C1 segment of cervical spinal cord (tissue), 14 donors: ENCODE measurements at places on chromosomes 3 and 15.

- DNase-seq, result no peak
Measured at GRCh38 chr3:14512942-14513327, 27.2 kb downstream of the GRIP2 start.

DNA sequence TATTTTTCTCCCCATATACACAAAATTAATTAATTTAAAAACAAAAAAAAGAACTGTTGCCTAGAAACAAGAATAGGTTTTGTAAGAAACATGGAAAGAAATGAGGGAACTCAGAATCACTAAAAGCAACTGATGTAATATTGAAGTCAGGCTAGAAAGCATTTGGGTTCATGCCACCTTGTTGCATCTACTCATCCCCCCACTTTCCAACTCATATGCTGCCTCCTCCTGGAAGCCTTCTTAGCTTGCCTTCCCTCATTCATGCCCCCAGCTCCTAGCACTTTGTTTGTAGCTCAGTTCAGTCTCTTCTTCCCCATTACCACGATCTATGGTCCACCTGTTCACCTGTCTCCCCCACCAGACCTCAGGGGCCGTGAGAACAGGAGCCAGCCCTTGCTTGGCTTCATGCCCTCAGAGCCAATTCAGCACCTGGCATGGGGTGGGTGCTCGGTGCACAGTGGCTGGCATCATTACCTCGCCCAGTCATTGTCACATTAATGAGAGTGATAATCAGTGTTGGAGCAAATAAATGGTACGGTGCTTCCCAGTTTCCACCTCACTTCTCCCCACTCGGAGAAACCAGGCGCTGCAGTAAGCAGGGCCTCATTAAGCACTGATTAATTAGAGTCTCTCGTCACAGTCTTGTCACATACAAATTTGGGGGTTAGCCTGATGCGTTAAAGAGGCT, 62.4 kb upstream of the SLC6A1 start:
- DNase-seq, result no peak

- peak; percentile 46 for DNase-seq
Measured at GRCh38 chr15:63157891-63158431, 684 bp upstream of the RPS27L start.

DNA sequence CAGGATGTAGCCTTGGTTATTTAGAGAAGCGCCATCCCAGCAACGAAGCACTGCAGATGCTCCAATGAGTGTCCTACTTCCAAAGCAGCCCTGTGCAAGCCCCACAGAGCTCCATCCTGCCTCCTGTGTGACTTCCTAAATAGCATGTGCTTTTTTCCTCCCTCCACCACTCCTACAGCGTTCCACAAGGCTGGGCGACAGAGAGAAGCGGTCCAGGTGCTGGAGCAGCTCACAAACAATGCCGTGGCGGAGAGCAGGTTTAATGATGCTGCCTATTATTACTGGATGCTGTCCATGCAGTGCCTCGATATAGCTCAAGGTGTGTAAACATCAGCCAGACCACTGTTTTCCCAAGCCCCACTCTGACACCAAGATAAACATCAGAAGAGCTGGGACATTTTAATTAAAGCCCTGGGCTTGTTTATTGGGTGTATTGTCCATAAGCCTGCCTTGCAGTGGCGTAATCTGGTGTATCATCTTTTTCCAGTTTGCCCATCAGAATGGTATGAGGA, 22.2 kb upstream of the RHO start:
- no peak for DNase-seq

GRCh38 chr15:25778161-25778560, 85.0 kb downstream of the ATP10A start:
- no peak for DNase-seq

GRCh38 chr3:109114746-109115145, 3.2 kb downstream of the MORC1 start:
- no peak for DNase-seq

DNA sequence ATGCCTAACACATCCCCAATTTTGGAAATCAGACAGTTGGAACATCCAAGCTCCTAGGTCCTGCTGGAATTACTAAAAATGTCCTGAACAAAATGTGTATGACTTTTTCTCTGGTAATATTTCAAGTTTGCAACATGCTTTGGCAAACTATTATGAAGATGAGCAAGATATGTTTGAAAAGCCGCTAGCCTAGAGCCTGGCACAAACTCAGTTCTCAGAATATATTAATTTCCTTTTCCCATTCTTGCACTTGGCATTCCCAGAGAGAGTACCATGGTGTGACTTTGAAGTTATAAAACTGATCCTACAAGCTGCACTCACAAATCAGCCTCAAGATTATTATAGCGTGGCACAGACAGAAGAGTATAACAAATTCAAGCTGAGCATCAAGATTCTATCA, 1031.1 kb downstream of the NTRK3 start:
- DNase-seq, result no peak

- no peak for DNase-seq
Measured at GRCh38 chr3:163890661-163891060, 1187.6 kb downstream of the SI start.

DNA sequence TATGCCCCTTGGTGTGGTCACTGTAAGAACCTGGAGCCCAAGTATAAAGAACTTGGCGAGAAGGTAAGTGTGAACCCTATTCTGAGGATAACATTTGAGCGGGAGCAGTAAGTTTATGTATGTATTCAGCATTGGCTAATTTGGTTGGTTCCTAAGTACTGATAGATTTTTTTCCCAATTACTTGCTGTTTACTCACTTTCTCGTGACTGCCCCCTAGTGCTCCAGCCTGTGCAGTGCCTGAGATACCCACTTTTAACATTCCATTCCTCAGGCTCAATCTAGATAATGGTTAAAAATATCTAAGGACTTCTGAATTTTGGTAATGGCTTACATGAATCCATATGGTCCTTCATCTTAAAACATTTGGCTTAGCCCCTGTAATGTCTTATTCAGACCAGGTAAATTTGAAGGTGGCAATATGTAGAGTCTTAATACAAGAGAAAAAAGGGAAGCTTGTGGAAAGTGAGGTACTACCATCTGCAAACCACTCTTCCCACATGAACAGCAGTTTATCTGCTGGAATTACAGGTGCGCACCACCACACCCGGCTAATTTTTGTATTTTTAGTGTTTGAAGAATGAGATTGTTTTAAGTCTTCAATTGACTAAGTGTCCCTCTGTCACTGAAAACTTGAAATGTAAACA, 7.1 kb downstream of the ELL3 start:
- DNase-seq, result no peak

GRCh38 chr3:193716150-193716549, 123.1 kb downstream of the OPA1 start:
- DNase-seq, result no peak

GRCh38 chr3:61136191-61136590, 115.1 kb downstream of the FHIT start:
- no peak for DNase-seq

DNA sequence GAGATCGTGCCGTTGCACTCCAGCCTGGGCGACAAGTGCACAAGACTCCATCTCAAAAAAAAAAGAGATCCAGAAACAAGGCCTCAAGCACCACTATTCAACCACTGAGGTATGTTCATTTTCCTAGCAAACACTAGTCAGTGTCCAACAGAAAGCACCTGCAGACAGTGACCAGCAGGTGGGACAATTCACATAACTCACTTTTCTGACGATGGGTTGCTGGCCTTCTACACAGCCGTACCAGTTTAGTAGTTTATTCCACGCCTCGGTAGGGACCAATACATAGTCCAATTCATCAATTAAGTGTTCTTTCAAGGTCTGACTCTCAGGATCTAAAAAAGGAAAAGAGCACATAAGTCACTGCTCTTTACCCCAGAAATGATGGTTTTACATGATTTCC, 12.4 kb downstream of the USP4 start:
- no peak for DNase-seq

DNA sequence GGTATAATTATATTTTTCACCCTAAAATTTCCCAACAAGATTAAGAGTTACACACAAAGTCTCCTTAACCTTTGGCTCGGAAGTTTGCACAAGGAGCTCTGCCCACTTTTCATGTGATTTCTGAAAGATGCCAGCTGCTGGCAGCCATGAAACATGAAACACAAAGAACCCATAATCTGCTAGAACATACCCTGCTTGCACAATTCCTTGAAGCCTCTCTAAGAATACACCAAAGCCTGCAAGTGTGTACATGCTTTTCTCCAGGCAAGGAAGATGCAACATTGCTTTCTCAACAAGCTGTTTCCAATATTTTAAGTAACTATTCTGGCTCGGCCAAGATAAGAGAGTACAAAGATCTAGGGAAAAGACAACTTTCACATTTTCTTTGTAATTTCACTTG, 182.0 kb upstream of the WNT5A start:
- no peak for DNase-seq

- no peak for DNase-seq
Measured at GRCh38 chr3:158936530-158937113, 134.8 kb downstream of the MFSD1 start.

- no peak for DNase-seq
Measured at GRCh38 chr15:62094388-62094787, 27.6 kb downstream of the C2CD4A start.

GRCh38 chr3:100972867-100973266, 20.4 kb downstream of the ABI3BP start:
- DNase-seq, result no peak

DNA sequence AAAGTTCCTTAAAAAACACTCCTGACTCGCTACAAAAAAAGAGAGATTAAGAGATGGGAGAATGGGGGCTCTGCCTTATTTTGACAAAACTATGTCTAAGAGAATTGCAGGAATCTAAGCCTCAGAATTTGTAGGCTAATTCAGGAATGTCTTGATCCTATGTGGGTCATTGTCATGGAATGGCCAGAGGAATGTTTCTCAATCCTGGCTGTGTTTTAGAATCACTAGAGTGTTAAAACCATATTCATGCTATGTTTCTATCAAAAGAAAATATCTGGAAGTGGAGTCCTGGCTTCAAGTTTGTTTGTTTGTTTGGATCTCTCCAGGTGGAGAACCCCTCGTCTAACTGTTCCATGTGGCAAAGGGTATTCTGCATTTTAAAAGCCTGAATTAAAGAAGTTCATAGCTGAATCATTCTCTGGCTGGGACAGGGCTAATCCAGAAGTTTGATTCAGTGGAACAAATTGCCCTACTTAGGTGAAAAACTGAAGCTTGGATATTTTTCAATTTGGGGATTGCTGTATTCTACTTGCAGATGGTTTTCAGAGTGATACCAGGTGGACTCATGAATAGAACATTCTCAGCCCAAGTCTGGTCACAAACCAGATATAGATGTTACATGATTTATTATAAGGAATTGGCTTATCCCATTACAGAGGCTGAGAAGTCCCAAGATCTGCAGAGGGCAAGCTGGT, 28.2 kb downstream of the GJD2 start:
- DNase-seq, result no peak

DNA sequence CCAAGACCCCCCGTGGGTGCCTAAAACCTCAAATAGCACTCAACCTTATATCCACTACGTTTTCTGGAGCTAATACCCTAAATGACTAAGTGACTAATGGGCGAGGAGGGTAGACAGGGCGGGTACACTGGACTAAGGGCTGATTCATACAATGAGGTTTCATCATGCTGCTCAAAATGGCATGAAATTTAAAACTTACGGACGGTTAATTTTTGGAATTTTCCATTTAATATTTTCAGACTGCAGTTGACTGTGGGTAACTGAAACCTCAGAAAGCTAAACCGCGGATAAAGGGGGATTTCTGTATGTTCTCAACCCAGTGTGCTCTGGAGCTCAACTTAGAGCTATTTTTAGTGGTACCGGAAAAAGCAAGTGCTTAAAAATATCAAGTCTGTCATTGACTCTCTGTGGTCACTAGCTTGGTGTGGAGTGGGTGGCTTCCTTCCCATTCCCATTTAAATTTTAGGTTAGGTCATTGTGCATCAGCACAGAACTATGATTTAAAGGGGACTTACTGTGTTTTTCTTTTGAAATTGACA, 72.9 kb downstream of the LRRC28 start:
- no peak for DNase-seq

DNA sequence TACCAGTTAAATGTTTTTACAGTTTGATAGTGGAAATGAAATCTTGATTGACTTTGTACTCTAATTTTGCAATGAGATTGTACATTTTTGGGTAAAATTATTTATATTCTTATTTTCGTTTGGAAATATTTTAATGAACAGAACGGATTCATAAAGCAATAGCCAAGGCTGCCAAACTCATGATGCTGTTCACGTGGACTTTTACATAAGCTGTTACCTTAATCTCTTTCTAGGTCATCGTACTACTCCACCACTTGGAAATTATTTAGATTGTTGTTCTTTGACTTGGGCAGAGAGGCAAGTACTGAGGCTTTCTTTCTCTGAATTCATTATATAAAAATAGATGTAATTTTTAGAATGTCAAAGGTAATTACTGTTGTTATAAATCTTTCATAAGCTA, 16.2 kb downstream of the SYNPR start:
- no peak for DNase-seq

- DNase-seq, result no peak
Measured at GRCh38 chr3:117837391-117837790, 1127.8 kb downstream of the TUSC7 start.

- DNase-seq, result no peak
Measured at GRCh38 chr3:171039674-171040073, 13.2 kb upstream of the SLC2A2 start.

DNA sequence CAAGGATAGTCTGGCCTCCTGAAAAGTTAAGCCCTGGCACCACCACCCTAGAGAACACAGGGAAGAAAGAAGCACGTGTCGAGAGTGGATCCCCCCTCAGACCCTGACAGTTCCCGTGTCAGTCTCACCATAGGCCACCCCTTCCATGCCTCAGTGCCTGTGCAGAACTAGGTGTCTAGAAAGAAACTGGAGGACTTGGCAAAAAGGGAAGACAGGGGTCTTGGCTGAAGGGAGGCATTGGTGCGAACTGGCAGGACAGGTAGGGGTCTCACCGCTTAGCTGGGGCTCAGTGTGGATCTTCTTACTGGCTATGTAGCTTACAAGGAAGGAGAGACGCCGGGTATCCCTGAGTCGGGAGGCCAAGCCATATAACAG, 518 bp downstream of the QARS1 start:
- DNase-seq, result no peak

- DNase-seq, result no peak
Measured at GRCh38 chr3:42637001-42637400, 16.5 kb upstream of the ZBTB47 start.
